ENCODE measurements at places on chromosomes 11 and 22. TPM values are rescaled to one million over a fixed set of nuclear protein-coding genes. Genes with fewer than 3 reads are reported as not detected.

The DRG1 gene
- 67.4 TPM for total RNA-seq

The CRYBB1 gene
- 0.64 TPM for total RNA-seq

DNA sequence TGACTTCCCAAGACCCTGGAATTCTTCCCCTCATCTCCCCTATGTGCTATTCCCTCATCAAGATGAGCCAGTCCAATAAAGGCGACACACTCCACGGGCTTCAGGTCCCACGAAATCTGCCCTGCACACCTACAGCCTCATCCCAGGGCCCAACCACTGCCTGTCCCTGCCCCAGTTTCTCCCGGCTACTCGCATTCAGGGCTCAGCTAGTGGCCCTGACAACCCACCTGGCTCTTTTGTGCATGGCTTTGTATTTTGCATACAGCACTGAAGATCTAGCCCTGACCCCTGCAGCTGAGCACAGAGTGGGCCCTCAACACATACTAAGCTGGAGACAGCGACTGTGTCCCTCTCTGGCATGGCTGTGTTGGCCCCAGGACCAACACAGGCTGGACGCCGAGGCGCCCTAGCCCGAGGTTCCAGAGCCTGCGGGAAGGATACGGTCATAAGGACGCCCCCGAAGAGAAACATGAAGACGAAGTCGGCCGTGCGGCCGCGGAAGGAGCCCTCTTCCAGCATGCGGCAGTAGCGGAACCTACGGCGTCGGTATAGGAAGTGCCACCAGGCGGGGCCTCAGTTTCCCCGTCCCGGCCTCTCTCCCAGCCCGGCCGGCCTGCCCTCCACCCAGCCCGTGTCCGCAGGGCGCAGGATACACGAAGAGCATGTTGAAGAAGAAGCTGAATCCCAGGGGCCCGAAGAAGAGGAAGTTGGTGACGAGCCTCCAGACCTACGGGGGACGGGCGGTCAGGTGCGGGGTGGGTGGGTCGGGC, 710 bp downstream of the DERL3 start:
- DNase-seq, result no peak

- no peak for DNase-seq
These were observed 4.8 kb downstream of the RTL6 start for GRCh38 chr22:44493206-44493605.

- DNase-seq, result no peak
These were observed 1342.8 kb downstream of the TBC1D22A start for GRCh38 chr22:48105259-48105658.

DNA sequence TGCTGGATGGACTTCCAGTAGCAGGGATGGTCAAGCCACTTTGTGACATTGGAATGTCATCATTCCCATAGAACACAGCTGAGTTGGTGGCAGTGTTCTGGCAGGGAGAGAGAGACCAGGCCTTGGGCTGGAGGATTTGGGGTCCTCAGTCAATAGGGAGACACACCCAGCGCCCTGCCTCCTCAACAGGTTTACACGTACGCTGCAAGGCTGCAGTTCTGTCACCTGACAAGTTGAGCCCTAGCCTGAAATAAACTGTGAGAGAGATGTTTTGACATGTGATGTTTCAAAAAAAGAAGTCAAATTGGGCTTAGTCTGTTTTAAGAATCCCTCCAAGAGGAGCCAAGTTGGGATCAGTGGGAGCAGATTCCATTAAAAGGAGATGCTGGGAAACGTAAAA, 42.9 kb upstream of the CRYBB3 start:
- no peak for DNase-seq

- peak; percentile 88 for DNase-seq
These were observed 921 bp downstream of the C1QTNF5 start for GRCh38 chr11:119339589-119340334.

DNA sequence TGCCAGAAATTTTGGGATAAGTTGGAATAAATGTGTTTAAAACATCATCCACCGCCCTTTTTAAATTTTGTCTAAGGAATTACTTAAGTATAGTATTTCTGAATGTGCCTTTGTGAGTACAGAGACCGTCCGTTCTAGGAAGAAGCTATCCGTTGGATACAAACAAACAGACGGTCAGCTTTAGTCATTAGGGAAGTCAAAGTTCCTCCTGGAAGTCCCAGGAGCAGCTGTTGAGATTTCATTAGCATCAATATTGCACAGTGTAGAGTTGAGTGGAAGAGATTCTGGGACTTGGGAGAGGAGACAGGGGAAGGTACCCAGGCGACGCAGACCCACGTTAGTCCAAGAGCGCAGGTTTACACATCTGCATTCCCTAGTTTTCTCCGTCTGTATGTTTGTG, 15.7 kb upstream of the ADSL start:
- no peak for DNase-seq

DNA sequence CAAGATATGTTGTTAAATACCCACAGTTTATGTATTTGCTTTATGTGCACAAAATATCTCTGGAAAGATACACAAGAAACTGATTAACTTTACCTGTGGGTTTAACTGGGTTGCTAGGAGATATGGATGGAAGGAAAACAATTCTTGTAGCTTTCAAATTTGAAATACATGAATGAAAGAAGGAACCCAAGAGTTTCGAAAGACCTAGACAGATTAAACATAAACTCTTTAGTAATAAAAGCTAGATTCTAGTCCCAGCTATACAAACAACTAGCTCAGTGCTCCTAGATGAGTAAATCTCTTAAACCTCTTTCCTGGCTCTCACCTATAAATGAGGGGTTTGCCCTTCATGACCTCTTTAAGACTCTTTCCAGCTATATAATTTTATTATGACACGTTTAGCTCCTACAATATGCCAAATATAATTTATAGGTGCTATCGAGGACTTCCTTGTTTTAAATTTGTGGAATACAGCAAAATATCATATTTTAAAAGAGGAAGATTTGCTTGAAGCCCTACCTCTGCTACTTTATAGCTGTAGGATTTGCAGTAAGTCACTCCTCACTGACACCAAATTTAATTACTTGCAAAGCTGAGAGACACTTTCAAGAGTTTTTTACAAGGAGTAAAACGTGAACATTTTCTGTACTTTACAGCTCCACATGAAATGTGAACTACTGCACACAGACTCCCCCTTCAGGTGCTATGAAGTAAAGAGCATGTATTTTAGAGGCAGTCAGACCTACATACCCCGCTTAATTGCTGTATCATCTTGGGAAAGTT, 50.7 kb downstream of the RRAS2 start:
- DNase-seq, result no peak

- no peak for DNase-seq
These were observed 1430.0 kb downstream of the BRD1 start for GRCh38 chr22:48397531-48398180.

DNA sequence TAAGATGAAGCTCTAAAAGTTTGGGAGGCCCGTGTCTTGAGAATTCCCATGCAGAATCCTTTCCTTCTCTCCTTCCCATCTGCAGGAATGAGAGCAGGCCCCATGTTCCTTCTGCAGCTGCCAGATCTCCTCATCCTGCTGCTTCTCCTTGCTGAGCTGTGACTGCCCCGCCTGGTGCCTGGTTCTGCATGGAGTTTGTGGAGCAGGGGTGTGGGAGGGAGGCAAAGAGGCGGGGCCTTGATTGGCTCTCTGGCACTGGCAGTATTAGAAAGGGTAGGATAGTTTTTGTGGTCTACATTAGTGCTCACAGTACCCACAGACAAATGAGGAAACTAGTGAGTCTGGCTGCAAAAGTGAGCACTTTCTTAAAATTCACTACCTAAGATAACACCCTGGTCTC, 91.1 kb upstream of the CLPB start:
- peak; percentile 34 for DNase-seq
